ENCODE measurements at places on chromosomes 4 and X. TPM values are rescaled to one million over a fixed set of nuclear protein-coding genes. Genes with fewer than 3 reads are reported as not detected.

- DNase-seq = no peak
Observed at GRCh38 chr4:174373821-174374220, 90.1 kb downstream of the CEP44 start.

DNA sequence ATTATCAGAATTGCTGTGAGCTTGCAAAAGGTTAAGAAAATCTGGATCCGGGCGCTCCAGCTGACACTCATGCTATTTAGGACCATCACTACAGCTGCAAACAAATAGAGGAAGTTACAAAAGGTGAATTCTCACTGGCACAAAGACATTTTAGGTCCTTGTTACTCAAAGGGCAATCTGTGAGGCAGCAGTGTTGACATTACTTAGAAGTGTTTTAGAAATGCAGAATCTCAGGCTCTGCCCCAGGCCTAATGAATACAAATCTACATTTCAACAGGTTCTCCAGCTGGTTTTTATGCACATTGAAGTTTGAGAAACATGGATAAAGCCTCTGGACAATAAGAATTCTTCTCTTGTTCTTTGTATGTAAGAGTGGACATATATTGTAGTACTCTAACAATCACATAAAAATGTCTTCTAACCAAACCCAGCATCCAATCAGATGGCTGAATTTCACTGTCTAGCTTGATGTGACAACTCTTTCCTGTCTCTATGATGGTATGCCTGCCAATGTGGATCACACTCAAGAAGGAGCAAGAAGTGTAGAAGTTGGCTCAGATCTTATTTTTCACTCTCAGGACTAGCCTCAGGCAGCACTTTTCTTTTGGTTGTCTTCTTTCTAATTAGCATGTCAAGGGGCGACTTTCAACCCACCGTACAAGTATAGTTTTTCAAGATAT lies 18.8 kb downstream of the SLC7A11 start:
- no peak for DNase-seq

DNA sequence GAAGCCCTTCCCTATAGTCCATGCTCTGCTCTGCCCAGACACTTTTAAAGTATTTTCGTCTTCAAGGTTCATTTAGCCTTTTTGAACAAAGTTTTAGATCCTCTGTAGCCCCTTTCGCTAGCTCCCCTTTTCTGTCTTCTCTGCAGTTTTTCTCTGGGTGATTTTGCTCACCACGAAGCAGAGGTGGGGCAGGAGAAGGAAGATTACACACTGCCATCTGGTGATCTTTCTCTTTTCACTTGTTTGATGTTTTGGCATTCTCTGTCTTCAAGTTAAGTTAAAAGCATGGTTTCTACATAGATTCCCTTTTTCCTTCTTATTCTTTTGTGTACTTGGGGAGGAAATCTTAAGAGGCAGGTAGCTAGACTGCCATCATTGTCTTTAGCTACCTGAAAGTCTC lies 43.9 kb downstream of the CC2D2A start:
- DNase-seq = no peak

GRCh38 chrX:109312757-109313156 lies 169.1 kb downstream of the GUCY2F start:
- no peak for DNase-seq

- DNase-seq = no peak
Observed at GRCh38 chr4:58962424-58962823, 1852.2 kb upstream of the IGFBP7 start.

- DNase-seq = no peak
Observed at GRCh38 chrX:5829469-5829868, 399.2 kb downstream of the NLGN4X start.

DNA sequence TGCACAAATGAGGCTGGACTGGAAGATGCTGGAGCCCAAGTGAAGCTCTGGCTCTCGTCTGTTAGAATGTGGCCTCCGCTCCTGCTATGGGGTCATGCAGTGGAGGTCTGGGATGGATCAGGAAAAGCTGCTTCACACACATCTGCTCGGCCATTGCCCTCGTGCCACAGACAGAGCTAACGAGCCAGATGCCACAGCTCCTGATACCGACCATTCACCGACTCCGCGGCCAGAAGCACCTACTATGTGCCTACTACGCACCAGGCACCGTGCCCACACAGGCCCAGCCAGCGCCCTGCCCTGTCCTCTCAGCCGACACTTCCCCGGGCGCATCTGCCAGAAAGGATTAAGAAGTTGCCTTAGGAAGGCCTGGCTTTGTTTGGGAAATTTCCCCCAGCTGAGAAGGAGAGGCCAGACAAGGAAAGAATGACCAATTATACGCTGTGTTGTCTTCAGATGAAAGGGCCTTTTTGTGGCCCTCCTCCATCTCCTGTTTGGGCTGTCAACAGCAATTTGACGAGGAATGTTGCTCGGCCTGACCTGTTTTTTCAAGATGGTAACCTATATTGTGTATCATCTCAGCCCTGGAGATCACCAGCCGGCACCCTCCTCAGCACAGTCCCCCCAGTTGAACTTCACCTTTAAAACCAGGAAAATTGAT lies 34.3 kb downstream of the HMX1 start:
- no peak for DNase-seq

DNA sequence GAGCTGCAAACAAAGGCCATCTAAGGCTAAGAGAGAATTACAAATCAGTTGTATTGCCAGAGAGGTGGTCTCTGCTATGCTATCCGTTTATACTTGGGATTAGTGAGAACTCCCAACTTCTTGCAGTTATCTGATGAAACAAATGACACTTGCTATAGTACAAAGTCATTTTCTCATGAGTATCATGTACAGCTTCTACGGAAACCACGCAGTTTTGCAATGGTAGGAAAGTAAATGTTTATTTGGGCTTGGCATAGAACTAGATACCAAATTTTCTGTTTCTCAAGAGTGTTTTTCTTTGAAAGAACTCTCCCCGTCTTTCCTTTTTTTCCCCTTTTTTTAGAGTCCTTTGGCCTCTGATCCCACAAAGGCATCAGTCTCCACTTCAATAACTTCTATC lies 128.2 kb upstream of the ENPEP start:
- no peak for DNase-seq

DNA sequence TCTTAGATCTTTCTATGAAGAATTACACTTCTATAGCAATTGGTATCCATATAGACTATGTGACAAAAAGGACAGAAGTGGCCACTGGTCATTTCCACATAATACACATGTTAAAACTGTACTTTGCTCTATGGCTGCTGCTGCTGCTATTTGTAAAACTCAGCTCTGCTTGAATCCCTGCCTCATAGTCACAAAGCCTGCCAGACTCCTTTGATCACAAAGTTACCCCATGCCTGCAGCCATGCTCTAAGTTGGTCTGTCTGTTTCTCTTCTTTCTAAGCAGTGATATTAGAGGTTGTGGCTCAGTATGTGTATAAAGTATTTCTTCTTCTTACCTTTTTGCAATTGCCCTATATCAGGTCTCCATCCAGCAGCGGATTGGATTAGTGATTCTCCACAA lies 210.9 kb downstream of the GRID2 start:
- DNase-seq = no peak

DNA sequence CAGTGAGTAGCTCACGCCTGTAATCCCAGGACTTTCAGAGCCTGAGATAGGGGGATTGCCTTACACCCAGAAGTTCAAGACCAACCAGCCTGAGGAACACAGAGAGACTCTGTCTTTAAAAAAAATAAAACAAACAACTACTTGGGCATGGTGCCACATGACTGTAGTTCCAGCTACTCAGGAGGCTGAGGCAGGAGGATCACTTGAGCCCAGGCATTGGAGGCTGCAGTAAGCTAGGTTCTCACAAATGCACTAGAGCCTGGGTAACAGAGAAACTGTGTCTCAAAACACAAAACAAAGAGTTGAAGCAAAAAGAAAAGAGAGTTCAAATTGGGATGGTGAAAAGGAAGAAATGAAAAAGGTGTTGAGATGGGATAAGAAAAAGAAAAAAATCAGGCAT lies 10.8 kb downstream of the CAMK2D start:
- DNase-seq = no peak

DNA sequence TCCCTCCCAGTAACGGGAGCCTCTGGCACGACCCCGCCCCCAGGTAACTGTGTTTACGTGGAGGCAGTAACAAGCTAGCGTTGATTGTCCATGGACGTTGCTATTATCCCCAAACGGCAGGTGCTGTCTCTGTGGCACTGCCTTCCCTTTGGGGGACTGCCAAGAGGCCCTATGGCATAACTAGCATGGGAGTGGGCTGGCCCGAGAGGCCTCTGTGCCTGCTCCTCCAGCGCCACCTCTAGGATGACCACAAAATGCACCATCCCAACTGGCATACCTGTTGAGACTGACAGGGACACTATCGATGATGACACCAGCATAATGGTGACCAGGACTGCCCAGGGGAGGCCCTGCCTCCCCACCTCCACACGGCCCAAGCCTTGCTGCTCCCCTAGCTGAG lies 1.5 kb downstream of the SRPK3 start:
- peak; percentile 29 for DNase-seq

The TCEAL5 gene
- total RNA-seq = not detected

The NPY5R gene
- 0.70 TPM for total RNA-seq

Data from left colon (tissue), 2 donors.